ENCODE measurements at places on chromosomes 11 and 22.

GRCh38 chr11:78190871-78191538, 2.3 kb downstream of the USP35 start:
- no peak for DNase-seq

GRCh38 chr22:30344447-30345200, 12.1 kb downstream of the SF3A1 start:
- DNase-seq: no peak

DNA sequence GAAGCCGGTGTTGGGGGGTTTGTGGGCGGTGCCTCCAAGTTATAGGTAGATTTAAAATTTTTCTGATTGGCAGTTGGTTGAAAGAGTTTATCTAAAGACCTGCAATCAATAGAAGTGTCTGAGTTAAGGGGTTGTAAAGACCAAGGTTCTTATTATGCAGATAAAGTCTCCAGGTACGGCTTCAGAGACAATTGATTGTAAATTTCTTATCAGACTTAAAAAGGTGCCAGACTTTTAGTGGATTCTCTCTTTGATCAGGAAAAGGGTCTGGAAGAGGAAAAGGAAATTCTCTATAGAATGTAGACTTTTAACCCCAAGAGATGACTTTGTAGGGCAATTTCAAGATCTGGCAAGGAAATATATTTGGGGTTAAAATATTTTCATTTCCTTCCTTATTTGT, 25.2 kb downstream of the CLMP start:
- DNase-seq: no peak

DNA sequence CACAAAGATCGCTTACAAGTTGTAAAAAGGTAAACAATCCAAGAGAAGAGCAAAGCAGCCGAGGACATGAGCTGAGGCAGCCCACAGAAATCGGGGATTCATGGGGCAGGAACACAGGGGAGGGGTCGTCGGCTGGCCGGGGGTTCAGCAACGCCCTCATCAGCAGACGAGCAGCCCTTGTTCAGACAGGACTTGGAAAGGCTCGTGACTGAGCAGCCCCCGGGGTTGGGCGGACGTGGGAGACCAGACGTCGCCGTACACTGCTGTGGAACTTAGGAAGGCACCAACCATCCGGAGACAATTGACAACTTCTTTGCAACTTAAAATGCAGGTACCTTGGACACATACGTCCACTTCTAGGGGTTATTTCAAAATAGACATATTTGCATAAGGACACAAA, 370.5 kb downstream of the BRD1 start:
- no peak for DNase-seq

DNA sequence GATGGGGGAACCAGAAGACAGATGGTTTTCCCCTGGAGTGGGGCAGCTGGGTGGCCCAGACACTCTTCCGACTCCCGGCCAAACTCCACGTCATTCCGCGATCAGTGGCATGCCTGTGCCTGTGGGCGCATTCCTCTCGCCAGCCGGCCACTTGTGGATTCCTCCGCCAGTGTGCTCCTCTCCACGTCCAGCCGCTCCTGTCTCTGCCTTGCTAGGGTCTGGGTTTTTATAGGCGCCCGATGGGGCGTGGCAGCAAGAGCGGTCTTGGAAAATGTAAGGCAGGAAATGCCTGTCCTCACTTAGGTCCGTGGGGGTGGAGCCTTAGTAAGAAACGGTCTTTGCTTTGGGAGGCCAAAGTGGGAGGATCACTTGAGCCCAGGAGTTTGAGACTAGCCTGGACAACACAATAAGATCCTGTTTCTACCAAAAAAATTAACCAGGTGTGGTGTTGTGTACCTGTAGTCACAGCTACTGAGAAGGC, 81.6 kb upstream of the SEPTIN5 start:
- no peak for DNase-seq

DNA sequence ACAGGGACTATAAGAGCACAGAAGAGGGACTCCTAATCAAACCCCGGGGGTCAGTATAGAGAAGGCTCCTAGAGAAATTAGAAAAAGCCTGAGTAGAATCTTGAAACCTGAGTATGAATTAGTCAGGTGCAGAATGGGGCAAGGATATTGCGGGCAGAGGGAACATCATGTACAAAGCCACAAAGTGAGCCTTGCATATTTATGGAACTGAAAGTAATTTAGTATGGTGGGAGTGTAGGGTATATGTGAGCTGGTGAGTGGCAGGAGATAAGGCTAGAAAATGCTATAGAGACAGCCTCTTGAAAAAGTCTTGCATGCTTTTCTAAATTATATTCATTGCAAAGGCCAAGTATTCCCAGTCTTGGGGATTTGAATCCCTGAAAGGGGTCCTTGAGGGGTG, 93.7 kb downstream of the STIM1 start:
- DNase-seq: no peak

DNA sequence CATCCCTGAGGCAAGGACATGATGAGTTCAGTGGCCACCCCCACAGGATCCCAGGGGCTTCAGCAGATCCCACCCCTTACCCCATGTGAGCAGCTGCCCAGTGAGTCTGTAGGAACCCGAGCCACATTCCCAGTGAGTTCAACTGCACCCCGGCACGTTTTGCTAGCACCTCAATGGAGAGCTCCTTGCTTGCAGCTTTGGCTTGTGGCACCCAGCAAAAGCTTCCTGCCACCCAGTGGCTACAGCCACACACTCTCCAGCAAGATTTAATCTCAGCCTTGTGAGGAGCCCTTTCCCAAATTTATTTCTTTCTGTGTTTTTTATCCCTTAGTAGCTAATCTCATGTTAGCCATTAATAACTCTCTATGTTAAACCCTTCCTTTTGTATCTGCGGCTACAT, 4.0 kb downstream of the SAA1 start:
- DNase-seq: no peak

- no peak for DNase-seq
These were observed 1.4 kb downstream of the AIFM3 start for GRCh38 chr22:20968281-20968977.

DNA sequence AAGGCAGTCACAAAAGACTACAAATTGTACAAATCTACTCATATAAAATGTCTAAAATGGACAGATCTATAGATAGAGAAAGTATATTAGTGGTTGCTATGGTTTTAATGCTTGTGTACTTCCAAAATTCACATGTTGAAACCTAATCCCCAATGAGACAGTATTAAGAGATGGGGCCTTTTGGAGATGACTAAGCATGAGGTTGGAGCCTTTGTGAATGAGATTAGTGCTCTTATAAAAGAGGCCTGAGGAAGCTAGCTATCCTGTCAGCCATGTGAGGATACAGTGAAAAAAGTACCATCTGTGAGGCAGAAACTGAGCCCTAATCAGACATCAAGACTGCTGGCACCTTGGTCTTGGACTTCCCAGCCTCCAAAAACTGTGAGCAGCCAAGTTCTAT, 82.6 kb downstream of the CYP2R1 start:
- no peak for DNase-seq

GRCh38 chr22:36328635-36329253, 59.0 kb downstream of the MYH9 start:
- no peak for DNase-seq

- no peak for DNase-seq
These were observed 60.3 kb downstream of the TMPRSS5 start for GRCh38 chr11:113645593-113646349.

GRCh38 chr11:72782081-72782920, 11.5 kb downstream of the STARD10 start:
- no peak for DNase-seq

- no peak for DNase-seq
These were observed 103.2 kb downstream of the ZBTB16 start for GRCh38 chr11:114162719-114163123.

GRCh38 chr11:123587044-123587443, 67.4 kb downstream of the SCN3B start:
- no peak for DNase-seq

GRCh38 chr11:123231256-123231655, 36.2 kb upstream of the CLMP start:
- no peak for DNase-seq

GRCh38 chr11:112655371-112655770, 305.8 kb upstream of the NCAM1 start:
- no peak for DNase-seq

GRCh38 chr11:69297787-69298266, 3.9 kb downstream of the MYEOV start:
- DNase-seq: no peak

- no peak for DNase-seq
These were observed 5.9 kb downstream of the TMEM134 start for GRCh38 chr11:67463186-67463585.

GRCh38 chr11:41879214-41879613, 419.8 kb upstream of the LRRC4C start:
- DNase-seq: no peak

DNA sequence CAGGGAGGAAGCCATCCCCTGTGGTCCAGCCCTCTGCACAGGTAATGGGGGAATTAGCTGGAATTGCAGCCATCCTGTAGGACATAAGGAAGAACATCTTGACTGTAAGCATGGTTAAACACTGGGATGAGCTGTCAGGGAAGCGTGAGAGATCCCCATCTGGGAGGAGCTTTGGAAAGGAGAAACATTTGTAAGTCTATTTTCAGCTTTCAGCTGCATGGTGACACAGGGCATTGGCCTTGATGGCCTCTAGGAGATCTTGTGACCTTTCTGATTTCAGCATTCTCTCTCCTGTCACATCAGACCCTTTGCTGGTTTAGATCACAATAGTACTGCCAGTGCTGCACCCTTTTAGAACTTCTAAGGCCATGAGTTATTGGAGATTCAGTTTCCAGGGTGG, 47.1 kb downstream of the BCR start:
- DNase-seq: no peak

- DNase-seq: no peak
These were observed 9.1 kb downstream of the SLN start for GRCh38 chr11:107702723-107703122.

DNA sequence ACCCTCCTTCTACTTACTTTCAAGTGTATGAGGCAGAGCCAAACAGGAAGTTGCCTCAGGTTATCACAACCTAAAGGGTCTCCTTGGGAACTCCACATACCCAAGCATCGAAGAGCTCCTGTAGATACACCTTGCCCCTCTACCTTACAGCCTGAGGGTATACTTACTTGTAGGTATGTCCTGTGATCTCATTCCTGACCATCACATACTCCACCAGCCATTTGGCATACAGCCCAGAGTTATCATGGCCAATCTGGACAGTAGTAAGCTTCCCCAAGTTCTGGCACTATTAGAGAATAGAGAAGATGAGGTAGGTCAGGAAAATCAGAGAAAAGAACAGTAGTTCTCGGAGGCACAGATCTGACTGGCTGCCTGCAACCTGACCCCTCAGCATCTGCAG, 53.4 kb upstream of the SCUBE2 start:
- DNase-seq: no peak

DNA sequence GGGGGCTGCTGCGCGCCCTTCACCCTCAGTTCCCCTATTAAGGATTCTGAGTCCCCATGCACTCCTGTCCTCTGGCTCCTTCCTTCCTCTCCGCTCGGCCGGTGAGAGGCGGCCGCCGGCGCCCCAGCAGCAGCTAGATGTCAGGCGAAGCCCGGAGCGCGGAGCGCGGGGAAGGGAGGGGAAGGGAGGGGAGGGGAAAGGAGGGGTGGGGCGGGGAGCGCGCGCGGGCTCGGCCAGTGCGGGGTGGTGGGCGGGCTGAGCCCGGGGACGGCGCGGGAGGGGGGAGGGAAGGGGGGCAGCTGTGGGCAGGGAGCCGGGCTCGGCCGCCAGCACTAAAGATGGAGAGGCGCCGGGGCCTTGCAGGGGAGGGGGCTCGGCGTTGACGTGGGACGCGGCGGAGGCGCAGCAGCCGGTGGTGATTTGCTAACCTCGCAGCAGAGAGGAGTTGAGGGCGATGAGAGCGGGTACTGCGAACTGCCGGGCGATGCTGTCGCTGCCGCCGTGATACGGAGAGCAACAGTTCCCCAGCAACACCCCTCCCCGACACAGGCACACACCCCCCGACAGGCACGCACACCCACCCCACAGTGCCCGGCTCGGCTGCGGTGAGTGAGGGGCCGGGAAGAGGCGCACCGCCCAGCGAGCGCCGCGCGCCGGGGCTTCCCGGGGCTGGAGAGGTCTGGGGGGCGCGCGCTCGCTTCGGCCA, at the start of gene ZBTB16:
TSS of gene ZBTB16 (plus strand) at position 434 of the 706 bp plus-strand sequence. CDS start 3,590 bp downstream, outside the sequence.
- no peak for DNase-seq

DNA sequence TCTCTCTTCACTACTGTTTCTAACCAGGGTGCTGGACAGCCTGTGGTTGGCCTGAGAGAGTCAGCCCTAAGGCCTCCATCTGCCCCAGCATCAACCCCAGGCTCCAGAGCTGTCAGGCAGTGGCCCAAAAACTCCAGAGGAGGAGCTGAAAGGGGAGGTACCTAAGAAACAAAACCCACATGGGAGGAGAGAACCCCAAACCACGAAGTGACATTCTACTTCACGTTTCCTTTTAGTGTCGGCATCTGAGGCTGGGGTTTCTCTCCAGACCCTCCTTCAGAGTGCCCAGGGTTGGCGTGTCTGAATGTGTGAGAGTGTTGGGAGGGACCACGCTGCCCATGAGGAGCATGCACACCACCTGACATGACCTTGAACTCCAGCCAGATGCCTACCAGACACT, 69.8 kb upstream of the NNMT start:
- no peak for DNase-seq

DNA sequence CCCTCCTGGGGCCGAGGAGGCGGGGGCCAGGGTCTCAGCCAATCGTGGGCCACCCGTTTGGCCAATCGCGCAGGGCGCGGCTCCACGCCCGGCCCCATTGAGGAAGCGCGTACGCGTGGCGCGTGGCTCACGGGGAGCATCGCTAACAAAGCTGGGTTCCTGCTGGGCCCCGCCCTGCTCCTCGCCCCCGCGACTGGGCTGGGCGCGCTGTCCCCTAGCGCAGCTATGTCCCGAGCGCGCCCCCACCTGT, 614 bp upstream of the ASCL2 start:
- DNase-seq: no peak

- DNase-seq: peak; percentile 8
These were observed 238.0 kb upstream of the NARS2 start for GRCh38 chr11:78812513-78813293.

DNA sequence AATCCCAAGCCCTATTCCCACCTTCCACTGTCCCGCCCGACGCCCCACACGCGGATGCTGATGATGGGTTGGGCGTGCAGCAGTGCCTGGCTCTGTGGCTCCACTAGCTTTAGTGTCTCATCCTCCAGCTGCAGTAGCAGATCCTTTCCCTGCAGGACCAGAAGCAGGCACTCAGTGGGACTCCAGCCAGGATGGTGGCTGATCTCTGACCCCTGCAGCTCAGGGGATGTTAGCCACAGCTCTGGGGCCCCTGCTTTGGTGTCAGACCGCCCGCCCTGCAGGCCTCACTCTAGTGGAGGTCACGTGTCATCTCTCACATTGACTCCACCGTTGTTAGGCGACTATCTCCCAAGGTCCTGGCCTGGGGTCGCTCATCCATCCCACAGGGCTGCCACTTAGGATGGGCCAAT, 11.8 kb downstream of the SMPD1 start:
- no peak for DNase-seq

GRCh38 chr22:33224841-33225240, 166.7 kb upstream of the SYN3 start:
- no peak for DNase-seq

All from NCI-H187 treated with DMSO at 0.1 percent for 48 hours (cell line).